ENCODE measurements at places on chromosomes 5 and 9.

- peak; percentile 44 for DNase-seq
Observed at GRCh38 chr9:5832071-5832537, 813 bp downstream of the ERMP1 start.

GRCh38 chr9:27539479-27540441 lies 10.1 kb upstream of the MOB3B start:
- DNase-seq = no peak

- no peak for DNase-seq
Observed at GRCh38 chr9:72255569-72255968, 106.3 kb downstream of the GDA start.

DNA sequence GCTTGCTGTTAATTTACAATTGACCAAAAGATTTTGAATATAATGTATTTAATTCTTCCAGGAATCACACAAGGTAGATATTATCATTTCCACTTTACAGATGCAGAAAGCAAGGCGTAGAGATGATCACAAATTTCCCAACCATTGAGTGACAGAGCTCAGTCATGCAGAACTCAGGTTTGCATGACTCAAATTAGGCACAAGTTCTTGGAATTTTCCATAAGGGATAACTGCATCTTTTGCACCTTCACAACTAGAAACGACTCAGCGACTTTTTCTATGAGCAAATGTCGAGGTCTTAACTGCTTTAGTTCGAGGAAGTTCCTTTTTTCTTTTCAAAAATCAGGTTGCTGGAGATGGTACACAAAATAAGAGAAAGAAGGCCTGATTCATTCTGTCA lies 265.5 kb upstream of the PAPPA start:
- DNase-seq = no peak

DNA sequence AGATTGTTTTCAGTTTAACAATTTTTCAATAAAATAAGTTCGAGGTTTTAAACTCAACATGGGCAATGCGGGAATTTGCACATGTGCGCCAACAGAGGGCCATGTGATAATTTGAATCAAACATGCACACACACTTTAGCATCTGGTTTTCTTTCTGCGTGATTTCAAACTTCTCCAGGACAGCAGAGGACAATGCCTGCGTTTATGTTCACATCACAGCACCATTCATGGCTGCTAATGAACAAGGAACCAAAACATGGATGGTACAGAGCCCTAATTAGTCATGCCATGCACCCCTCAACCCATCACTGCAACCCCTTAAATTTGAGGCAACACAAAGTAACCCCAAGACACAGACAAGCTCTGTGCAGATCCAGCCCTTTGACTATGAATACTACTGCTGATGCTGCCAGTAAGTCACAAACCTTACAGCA lies 2.8 kb downstream of the SHC3 start:
- no peak for DNase-seq

- no peak for DNase-seq
Observed at GRCh38 chr9:35112257-35113020, 3.2 kb downstream of the ATOSB start.

- DNase-seq = no peak
Observed at GRCh38 chr5:150575745-150576448, 64.6 kb upstream of the SYNPO start.

DNA sequence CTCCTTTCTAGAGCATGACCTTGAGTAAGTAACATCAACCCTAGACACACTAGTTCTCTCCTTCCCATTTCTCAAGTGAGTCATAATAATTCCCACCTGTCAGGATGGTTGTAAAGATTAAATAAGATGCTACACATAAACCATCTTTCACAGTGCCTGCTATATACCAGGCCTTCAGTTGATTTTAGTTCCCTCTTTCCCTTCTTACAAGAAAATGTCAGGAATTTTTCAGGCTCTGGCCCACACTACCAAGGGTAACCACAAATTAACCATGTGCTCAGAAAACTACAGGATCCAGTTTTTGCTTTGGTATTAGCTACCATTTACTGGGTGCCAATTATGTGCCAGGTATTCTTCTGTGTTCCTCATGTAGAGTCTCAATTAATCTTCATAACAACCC lies 42.7 kb upstream of the RARS1 start:
- DNase-seq = no peak

DNA sequence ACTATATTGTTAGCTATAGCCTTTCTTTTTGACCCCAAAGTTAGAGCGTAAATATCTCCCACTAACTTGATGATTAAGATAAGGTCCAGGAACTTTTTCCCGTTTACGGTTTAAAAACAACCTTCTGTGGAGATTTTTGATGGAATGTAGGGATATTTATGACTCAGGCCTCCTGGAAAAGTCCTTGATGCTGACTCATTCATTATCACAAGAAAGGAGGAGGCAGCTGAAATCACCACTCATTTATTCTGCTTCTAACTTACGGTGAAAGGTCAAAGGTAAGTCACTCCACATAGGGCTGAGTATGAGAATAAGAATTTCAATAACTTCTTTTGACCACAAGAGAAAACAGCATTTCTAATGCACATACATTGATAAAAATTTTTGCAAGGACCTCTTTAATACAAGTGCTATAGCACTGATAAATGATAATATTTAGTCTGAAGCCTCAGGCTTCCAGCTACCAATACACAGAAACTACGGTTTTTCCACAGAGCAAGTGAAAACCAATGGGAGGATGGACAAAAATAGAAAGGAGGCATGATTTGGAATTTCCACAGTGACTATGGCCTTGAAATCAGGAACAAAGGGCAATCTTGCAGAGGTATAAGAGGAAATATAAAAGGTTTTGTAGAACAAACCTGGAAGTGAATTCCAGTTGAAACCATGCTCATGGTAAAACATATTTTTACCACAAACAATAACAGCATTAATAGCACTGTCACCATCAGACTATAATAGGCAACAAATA lies 146.5 kb downstream of the PPP2R2B start:
- no peak for DNase-seq

DNA sequence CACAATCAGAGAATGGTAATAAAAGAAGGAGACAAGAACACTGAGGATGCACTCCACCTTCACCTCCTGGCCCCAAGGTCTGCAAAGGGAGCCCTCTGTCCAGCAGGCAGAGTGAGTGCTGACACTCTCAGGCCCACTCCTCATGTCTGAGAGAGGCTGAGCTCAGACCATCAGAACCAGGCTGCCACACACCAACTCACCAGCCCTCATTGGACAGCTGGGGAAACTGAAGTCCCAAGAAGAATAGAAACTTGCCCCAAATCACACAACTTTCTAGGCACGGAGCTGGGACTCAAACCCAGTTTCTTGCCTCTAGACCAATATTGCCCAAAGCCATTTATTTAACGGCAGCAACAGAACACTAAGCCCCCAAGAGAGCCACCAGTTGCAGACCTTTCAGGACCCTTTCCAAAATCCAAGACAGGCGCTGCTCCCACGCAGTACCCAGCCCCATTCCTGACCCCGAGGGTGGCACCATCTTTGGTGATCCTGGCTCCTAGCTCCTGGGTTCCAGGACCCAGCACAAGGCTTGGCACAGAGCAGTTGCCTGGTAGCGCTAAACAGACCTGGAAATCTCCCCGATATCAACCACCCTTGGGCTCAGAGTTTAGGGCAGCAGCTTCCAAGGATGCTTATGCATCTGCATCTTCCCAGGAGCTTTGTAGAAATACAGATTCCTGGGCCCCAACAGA lies 192.4 kb downstream of the GABBR2 start:
- DNase-seq = no peak

Measured in GM12891 (cell line).